Lung microvascular endothelial cell (primary cell): ENCODE measurements at places on chromosomes 7 and 10.
A peak's percentile ranks its signal among the peaks of the same experiment; 100 is the strongest.

DNA sequence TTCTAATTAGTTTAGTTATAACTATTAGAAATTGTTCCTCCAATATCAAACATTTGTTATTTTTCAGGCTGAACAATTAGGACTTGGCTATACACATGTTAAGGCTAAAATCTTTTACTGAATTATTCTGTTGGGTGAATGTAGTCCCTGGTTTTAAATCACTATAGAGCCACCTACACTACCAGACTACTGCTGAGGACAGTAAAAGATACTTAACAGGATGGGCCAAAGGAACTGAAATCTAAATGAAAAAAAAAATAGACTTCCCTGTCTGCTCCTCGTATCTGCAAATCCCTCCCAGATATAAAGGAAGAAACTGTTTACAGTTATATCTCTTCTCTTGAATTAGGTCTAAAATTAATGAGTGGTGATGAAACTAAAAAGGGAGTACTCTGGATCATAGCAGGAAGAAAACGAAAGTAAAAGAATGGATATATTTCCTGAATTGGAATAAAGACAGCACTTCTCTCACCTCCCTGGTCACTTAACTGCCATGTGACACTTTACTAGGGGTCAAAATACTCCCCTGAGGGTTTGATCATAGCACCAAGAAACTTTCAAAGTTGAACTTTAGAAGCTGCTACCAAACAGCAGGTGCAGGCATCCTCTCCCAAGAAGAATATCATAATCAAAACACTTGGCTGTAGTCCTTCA lies 12.7 kb downstream of the FBXW4 start:
- DNase-seq, result peak; percentile 32

DNA sequence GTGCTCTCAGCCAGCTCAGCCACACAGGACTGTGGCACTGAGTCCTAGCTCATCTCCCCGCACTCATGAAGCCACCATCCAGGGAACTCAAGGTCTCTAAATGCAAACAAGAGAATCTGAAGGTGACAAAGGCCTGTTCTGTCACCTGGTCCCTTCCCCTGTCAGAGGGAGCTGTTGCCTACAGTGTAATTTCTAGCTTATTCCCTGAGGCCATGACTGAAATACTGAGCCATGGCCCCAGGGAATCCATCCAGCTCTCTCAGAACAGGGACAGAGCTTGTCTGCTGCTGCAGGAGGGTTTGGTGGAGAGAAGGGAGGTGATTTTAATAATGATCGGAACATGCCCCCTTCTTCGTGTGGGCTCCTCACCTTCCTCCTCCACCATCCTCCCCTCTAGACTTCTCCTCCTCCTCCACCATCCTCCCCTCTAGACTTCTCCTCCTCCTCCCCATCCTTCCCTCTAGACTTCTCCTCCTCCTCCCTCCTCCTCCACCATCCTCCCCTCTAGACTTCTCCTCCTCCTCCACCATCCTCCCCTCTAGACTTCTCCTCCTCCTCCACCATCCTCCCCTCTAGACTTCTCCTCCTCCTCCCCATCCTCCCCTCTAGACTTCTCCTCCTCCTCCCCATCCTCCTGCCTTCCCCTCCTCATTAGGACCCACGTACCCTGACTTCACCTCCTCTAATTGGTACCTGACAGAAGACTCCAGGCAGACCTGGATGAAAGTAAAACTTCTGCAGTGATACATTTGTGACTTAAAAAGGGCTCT lies 338.0 kb upstream of the MKI67 start:
- DNase-seq, result peak; percentile 60

DNA sequence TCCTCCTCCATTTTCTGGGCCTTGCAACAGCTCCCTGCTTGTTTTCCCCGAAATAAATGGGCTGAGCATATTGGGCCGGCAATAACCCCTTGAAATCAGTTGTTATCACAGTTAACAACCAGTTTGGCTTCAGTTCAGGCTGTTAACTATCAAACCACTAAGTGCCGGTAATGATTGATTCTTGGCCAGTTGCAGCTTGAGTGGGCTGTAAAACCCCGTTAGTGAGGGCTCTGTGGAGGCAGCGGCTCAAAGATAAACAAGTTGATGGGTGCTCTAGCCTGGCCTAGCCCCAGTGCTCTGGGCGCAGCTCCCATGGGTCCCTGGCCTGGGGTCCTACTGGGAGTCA lies 8.3 kb downstream of the FGF8 start:
- no peak for DNase-seq

DNA sequence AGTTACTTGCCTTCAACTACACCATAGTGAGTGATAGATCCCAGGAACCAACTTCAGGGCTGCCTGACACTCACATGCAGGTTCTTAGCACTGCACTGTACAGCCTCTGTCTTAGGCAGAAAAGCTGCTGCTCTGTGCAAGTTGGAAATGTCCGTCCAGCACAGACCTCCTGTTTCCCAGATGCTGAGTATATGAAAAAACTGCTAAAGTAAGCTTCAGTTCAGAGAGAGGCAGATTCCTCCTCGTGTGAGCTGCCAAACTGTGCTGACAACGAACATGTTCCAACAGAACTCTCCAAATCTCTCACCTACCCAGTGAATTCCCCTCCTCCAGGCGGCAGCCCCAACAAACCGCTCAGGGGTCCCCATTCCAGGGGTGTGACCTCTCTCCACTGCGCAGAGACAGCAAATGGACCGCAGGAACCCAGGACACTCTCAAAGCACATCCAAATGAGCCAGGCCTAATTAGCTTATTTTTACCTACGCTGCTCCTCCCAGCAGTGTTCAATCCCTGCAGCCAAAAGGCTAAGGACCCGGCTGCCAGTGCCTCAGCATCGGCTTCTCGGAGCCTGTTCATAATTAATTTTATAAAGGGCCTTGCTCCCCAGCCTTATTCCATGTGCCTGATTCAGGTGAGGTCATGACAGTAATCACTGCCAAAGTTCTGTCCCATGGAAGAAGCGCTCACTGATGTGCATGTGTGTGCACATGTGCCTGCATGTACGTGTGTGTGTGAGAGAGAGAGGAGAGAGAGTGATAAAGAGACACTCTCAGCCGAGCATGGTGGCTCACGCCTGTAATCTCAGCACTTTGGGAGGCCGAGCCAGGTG lies 159.5 kb upstream of the AUTS2 start:
- DNase-seq, result no peak

DNA sequence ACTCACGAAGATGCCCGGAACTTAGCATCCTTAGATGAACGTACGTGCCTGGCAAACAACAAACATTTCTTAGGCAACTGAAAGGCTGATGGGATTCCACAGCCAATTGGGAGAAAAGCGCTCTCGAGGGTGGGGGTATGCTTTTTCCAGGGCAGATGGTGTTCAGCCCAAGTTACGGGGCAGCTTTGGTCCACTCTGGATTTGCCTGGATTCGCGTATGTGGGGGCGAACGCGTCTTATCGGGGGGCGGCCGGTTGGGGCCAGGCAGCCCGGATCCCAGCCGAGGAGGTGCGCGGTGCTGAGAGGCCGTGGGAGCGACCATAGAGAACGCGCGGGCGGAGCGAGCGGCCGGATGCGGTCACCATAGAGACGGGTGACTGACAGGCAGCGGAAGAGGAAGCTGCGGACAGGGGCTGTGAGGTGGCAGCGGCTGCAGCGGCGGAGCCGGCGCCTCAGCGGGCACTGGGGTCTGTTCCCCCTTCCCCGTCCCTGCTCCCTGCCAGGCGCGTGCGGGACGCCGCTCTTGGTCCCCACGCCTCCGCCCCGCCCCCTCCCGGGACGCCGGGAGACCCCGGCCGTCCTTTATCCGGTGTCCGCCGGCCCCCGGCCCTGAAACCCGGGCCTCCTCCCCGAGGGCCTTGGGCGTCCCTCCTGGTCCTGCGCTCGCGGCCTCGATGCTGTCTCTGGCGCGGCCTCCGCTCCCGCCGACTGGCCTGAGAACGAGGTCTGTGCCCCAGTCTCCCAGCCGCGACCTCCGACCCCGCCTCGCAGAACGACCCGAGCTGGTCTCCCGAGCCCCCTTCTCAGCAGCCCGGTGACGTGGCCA lies at the start of gene CHPF2:
TSS of gene CHPF2 (plus strand) at position 393 of the 826 bp plus-strand sequence. CDS start 1,529 bp downstream, outside the sequence.
- DNase-seq, result peak; percentile 91

GRCh38 chr7:96005271-96005670 lies 232.9 kb downstream of the DYNC1I1 start:
- DNase-seq, result no peak

GRCh38 chr7:149330914-149331567 lies 69.0 kb downstream of the ZNF783 start:
- DNase-seq, result no peak

DNA sequence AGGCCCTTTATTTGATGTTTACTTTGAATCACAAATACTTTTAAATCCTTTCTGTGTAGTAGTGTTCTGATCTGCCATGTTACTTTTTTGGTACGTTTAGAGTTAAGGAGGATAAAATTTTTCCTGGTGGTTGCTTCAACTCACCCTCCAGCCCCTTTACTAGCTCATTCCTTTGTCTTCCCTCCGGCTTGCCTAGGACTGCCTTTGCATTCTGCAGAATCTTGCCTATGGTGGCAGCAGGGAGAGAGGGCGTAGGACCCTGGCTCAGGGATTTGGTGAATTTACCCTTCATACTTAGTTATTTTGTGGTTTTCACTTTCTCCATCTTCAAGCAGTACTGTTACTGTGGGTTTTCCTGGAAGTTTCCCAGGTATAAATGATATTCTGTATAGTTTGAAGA lies 833.5 kb downstream of the XPNPEP1 start:
- no peak for DNase-seq

DNA sequence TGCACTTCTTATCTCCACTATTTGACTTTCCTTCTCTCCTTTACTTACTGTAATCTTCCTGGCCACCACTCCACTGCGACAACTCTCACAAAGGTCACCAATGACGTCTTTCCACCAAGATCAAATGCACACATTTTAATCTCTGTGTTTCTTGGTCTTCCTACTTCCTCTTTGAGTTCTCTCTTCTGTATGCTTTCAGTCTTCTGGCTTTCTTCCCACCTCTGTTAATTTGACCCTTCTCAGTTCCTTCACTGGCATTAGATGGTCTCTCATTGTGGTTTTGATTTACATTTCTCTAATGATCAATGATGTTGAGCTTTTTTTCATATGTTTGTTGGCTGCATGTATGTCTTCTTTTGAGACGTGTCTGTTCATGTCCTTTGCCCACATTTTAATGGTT lies 31.9 kb downstream of the FAM107B start:
- DNase-seq, result no peak

DNA sequence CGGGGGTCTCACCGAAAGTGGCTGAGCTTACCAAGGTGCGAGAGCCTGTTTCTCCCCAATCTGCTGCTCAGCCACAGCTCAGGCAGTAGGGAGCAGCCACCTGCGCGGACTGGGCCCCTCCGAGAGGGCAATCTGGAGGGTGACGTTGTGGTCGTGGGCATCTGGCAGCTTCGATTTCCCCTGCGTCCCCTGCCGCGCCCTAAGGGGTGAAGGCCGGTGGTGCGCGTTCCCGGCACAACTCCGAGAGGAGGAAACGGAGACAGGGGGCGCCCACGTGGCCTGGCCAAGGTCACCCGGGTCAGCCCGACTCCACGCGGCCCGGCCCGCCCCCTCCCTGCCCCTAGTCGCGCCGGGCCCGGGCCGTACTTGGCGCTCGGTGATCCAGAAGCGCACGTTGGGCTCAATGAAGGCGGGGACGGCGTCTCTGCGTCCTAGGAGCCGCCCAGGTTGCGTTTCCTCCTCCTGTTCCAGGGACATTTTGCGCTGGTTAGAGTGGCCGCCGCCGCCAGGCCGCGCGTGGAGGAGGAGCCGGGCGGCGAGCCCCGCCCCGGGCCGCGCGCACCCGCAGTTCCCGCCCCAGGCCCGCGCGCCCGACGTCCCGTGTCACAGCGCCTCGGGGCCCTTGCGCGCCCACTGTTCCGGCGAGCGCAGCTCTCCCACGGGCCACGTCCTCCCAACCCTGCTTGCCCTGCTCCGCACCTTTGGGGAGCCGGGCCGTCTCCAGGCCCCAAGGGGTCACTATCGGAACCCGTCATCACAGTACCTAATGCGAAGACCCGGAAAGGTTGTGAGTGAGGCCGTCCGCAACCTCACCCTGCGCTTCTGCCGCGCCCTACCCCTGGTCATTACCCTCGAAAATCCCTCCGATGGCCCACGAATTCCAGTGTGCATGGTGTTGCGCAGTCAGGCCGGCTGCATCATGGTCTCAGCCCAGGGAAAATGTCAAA lies at the start of gene SFXN4:
TSS of gene SFXN4 (minus strand) at position 544 of the 947 bp plus-strand sequence. CDS start at position 477, 67 bp downstream.
- DNase-seq, result peak; percentile 76

- no peak for DNase-seq
Observed at GRCh38 chr7:2151237-2151636, 81.5 kb downstream of the MAD1L1 start.

DNA sequence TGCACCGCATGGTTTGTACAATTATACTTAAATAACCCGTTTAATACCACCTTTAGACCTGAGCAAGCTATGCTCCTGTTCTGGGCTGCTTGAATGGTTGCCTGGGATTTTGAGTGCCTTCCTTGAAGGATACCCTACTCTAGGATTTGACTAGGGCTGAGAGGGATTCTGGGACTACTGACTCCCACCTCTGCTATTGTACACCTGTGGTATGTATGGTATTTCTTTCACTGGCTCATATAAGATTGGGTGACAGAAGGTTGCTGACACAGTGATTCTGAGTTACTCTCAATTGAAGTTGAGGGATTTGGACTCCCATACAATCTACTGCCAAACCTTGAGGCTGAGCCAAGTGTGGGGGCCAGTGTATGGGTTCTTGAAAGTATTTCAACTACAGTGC lies 494.4 kb upstream of the SEMA3D start:
- no peak for DNase-seq

DNA sequence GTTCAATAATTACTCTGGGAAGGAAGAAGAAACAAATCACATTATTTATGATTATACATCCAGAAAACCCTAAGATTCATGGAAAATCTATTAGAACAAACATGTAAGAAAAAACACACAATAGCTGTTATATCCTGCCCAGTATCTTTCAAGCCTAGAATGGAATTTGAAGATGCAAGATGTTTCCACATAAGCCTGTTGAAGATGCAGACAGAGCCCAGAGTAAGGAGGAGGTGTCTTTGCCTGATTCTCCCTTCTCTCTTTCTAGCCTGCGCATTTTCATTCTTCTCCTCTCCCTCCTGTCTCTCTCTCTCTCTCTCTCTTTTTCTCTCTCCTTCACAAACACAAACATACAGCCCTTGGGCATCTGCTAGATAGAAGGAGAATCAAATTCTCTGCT lies 170.1 kb upstream of the INHBA start:
- DNase-seq, result no peak

- DNase-seq, result peak; percentile 77
Observed at GRCh38 chr7:73734619-73735527, 3.7 kb downstream of the ABHD11 start.

DNA sequence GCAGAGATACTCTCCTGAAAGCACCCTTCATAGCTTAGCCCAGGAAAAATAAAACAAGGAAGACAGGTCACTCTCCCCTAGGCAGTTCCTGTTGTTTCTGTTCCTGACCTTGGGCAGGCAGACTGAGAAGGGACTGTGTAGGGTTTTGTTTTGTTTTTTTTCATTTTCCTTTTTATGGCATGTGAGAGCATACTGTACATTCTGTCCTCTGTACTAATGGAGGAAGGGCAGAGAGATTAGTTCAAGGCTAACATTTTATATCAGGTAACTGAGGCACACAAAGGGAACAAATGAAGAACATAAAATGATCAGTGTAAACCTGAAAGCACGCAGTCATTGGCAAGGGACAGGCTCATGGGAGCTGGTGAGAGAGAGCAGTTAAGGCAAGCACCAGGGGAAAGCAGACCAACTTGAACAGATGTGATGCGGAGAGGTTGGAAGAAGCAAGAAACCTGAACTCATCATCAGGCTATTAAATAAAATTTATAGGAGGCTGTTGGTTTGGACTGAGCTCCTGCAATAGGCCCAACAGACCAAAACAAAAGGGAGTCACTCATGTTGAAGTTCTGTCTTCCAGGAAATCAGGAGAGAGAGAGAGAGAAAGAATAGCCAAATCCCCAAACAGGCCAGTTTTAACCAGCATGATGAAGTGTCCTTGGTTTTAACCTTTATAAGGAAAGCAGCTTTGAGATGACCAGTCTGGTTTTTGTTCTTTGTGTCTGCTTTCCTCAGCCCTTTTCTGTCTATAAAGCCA lies 34.1 kb upstream of the PDCD4 start:
- DNase-seq, result peak; percentile 55

- DNase-seq, result peak; percentile 14
Observed at GRCh38 chr7:46396481-46396880, 475.4 kb upstream of the IGFBP3 start.
